ENCODE measurements at places on chromosomes 7 and 10.

GRCh38 chr10:112446055-112446854 is 459 bp downstream of the ZDHHC6 start:
- DNase-seq, result no peak

DNA sequence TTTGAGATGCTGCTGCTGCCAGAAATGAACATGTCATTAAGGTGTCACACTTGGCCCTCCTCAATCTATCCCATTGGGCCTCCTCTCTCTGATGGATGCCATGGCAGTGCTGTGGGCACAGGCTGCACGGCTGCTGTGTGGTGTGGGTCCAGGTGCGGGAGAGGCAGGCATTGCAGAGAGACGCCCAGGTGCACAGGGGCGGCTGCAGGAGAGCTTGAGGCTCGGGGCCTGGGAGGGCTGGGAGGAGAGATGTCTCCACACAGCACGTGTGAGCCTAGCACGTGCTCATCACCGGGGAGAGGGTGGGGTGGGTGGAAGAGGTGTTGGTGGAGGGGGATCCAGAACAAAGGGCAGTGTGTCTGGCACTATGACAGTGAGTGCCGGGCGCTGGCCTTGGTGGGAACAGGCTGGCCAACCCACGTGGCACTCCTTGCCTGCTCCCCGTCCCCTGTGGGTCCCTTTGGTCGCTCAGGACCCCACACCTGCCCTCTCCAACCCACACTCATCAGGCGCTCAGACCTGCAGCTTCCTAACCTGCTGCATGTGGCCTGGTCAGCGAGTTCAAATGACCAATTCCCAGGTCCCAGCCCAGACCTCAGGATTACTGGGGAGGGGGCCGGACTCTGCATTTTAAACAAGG is 39.9 kb upstream of the BNIP3 start:
- no peak for DNase-seq

GRCh38 chr10:110508806-110509544 is 11.3 kb downstream of the DUSP5 start:
- no peak for DNase-seq

DNA sequence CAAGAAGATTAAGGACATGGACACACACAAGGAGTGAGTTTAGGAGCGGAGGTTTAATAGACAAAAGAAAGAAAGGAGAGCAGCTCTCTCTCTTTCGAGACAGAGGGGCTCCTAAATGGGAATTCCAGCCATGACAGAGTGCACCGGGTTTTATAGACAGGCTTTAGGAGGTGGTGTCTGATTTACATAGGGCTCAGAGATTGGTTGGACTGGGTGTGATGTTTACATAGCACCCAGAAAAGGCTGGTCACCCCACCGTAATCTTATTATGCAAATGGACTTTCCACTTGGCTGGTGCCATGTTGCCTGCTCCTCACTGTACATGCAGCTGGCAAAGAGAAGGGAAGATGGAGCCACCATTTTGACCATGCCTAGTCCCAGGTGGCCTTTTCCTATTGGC is 28.4 kb upstream of the MRC1 start:
- DNase-seq, result no peak

GRCh38 chr10:13648425-13648824 is 61.7 kb downstream of the PRPF18 start:
- no peak for DNase-seq

DNA sequence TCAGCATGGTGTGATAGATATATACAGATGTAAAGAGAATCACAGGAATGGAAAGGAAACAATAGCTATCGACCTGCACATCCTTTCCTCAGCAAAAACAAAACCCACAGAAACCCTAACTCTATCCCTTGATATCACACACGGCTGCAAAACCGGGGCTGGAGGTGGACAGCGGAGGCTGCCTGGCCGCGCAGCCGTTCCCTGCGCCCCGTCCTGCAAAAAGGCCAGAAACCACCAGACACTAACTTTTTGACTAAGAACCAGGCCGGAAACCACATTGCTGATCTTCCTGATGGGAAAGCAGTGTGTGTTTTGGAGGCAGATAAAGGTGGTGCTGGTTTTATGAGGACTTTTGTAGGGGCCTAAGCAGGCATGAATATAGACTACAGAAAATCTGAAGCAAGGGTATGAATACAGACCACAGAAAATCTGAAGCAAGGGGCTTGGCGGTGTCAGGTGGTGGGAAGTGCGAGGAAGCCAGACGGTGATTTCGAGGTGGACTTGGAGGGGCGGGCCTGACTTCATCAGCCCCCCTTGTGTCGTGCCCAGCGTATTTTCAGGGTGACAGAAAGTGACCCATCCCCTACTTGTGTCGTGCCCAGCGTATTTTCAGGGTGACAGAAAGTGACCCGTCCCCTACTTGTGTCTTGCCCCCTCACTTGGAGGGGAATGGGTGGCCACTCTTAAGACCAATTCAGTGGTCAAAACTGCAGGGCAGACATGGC is 123.3 kb downstream of the WDR37 start:
- DNase-seq, result no peak

Measured in GM13977 (cell line).